ENCODE measurements at places on chromosomes 11 and 22.

GRCh38 chr11:17238377-17238776, 30.6 kb upstream of the PIK3C2A start:
- no peak overlapping the region for H3K4me3 ChIP-seq
- no peaks in the 10 kb centered on the region for H3K27me3 ChIP-seq
- no peak overlapping the region for H3K27ac ChIP-seq
- H3K4me1 ChIP-seq: no peaks in the 10 kb centered on the region
- H3K36me3 ChIP-seq: no peaks in the 10 kb centered on the region

GRCh38 chr11:44766112-44766971, 39.6 kb downstream of the TSPAN18 start:
- DNase-seq: peak; percentile 25
- no peak overlapping the region for H3K4me3 ChIP-seq
- no peak overlapping the region for H3K27ac ChIP-seq

- H3K4me3 ChIP-seq: no peak overlapping the region
- H3K27me3 ChIP-seq: no peaks in the 10 kb centered on the region
- H3K36me3 ChIP-seq: no peaks in the 10 kb centered on the region
- no peak overlapping the region for H3K27ac ChIP-seq
Measured at GRCh38 chr22:38192475-38192863, 9.3 kb upstream of the MAFF start.

DNA sequence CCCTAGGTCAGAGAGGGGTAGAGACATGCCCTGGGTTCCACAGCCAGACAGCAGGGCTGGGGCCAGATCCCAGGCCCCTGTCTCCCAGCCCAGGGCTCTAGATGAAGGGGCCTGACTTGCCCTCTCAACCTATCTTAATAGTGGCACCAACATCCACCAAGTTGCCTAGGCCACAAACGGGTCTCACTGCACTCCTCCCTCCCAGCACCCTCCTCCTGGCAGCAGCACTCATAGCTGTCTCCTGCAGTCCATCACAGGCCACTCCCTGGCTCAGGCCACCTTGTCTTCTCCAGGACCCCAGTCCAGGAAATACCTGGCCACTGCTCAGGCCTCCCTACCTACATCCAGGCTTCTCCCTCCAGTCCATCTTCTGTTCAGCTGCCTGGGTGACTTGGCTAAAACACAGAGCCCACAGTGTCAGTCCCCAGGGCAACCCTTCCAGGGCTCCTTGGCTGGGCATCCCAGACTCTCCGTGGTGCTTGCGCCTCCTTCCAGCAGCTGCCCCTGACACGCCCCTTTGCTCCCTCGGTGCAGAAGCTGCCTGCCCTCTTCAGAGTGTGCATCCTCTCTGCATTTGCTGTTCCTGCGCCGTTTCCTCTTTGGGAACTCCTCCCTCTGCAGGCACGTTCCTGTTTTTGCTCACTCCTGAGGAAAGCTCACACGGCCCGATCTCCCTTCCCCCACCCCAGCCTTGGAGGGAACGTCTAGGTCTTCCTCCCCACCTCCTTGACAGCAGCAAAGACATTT, 40.5 kb downstream of the LRRC32 start:
- H3K27ac ChIP-seq: no peak overlapping the region
- H3K4me3 ChIP-seq: no peak overlapping the region
- no peaks in the 10 kb centered on the region for H3K4me1 ChIP-seq

All from body of pancreas (tissue), 4 donors.